ENCODE measurements at places on chromosomes 4 and X. TPM values are rescaled to one million over a fixed set of nuclear protein-coding genes. Genes with fewer than 3 reads are reported as not detected.

The NDNF gene
- total RNA-seq: under 0.01 TPM

The CTAG1B gene
- total RNA-seq: not detected

The FAAH2 gene
- 10.1 TPM for total RNA-seq

The SPRY1 gene
- 4.1 TPM for total RNA-seq

The SOWAHD gene
- total RNA-seq: under 0.01 TPM

The ARHGAP10 gene
- 26.7 TPM for total RNA-seq

The PLK4 gene
- 1.2 TPM for total RNA-seq

The RPL34 gene
- total RNA-seq: 545 TPM

The NEXMIF gene
- 0.07 TPM for total RNA-seq

Measured in nasal cavity respiratory epithelium epithelial cell of viscerocranial mucosa (primary cell).